Astrocyte of the cerebellum (primary cell): ENCODE measurements at places on chromosomes 5 and 9.

- no peak for DNase-seq
These were observed 25.1 kb downstream of the JADE2 start for GRCh38 chr5:134550271-134551214.

DNA sequence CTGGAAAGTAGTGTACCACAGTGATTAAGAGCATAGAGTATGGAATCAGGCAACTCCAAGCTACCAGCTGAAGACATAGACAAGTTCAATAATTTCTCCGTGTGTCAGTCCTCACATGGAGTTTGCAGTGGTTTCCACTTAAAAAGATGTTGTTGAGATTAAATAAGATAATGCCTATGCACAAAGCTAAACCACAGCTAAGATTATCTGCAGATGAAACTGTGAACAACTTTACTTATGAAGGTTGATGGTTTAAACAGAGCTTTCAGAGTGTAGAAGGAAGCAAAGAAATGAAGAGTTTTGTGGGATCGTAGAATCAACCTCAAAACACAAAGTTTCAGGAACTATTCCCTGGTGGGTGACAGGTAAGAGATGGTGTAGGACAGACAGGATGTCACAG is 223.5 kb upstream of the IL12B start:
- DNase-seq = no peak

DNA sequence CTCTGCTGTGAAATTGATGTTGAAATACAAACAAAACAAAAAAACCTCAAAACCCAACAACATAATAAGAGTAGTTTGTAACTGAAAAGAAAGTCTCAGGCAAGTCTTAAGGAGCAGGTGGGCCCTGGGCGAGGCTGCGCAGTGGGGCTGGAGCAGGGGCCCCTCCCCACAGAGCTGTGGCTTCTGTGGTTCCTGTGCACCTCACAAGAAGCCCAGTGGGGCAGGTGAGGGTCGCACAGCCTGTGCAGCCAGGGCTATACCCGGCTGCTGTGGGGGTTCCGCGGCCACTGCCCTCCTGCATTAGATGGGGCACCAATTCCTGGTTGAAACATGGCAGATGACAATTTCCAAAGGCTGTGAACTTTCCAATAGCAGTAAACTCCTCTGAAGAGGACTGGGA is 75.3 kb downstream of the TRIO start:
- DNase-seq = no peak

DNA sequence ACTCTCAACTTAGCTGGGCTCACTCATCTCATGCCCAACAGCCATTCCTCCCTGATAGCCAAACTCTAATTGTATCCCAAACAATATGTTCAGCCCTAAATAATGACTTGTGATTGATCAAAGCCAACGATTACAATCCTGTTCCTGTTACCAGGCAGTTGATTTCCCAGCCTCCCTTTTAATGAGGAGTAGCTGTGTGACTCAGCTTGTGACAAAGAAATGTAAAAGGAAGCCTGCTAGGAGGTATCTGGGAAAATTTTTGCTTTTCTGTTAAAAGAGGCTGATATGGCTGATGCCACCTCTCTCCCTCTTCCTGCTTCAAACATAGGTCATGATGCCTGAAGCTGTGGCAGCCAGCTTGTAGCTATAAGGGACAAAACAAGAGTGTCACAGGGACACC is 19.6 kb upstream of the ENC1 start:
- no peak for DNase-seq

GRCh38 chr9:12954441-12954840 is 179.6 kb downstream of the LURAP1L start:
- no peak for DNase-seq

- DNase-seq = no peak
These were observed 10.6 kb upstream of the HMCN2 start for GRCh38 chr9:130254747-130255630.

DNA sequence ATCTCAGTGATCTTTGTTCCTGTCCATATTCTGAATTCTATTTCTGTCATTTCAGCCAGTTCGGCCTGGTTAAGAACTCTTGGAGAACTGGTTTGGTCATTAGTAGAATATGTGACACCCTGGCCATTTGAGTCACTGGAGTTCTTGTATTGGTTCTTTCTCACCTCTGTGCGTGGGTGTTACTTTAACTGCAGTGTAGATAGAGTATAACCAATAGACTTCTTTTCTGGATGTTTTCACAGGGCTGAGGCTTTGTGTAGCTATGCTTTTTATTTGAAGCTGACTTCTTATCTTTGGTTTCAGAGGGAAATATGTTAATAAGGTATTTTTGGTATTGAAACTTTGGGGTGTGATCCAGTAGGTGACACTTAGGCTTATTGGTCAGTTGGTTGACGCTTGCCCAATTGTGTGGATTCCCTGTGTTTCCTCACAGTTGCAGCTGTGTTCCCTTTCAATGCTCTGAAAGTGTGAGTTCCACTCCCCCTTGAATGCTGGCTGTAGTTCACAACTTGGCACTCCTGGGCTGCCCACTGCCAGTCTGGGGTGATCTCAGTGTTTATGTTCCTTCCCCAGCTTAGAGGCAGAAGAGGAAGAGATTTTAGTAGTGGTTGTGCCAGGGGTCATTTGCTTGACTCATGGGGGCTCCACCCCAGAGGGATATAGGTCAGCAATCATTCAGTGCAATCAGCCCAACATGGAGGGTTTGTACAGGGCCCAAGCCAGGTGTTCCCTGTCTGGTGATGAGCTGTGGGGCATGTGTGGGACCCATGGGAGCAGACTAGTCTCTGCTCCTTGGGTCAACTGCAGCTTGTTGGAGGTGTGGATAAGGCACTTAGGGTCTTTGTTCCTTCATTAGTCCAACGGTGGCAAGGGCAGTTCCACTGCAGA is 34.9 kb upstream of the TEK start:
- DNase-seq = no peak

- DNase-seq = no peak
These were observed 530 bp downstream of the BBLN start for GRCh38 chr9:128160603-128160987.

- no peak for DNase-seq
These were observed 213.3 kb downstream of the DNAH5 start for GRCh38 chr5:13731121-13731628.

DNA sequence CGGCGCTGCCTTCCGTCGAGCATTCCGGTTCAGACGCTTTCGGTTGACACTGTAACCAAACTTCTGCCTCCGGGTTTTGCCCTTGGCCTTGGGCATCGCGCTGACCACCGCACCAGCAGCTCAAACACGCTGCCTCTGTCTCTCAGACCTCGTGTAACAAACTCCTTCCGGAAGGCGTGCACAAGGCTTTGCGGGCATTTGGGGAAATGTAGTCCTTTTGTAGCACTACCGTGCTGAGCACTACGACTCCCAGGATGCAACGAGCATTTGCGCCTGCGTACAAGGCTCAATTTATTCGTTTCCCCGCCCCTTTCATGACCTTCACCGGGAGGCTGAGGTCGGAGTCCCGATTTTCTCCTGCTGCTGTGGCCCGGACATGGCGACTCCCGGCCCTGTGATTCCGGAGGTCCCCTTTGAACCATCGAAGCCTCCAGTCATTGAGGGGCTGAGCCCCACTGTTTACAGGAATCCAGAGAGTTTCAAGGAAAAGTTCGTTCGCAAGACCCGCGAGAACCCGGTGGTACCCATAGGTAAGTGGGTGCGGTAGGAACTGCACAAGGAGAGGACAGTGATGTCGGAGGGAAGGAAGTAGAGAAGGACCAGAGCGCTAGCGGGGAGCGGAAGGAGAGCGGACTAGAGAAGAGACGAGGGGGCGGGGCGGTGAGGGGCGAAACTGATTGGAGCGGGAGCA is at the start of the genes HIGD2A and NOP16:
HIGD2A (plus strand) TSS at position 308 of the 691 bp plus-strand sequence; CDS start at position 377, 69 bp downstream.
NOP16 (minus strand) TSS at position 155 of the 691 bp plus-strand sequence; CDS start at position 96, 59 bp downstream.
- peak; percentile 97 for DNase-seq

GRCh38 chr5:134708301-134708700 is 30.0 kb upstream of the CAMLG start:
- no peak for DNase-seq

- DNase-seq = peak; percentile 81
These were observed 403.0 kb downstream of the GADD45G start for GRCh38 chr9:90007516-90008440.

DNA sequence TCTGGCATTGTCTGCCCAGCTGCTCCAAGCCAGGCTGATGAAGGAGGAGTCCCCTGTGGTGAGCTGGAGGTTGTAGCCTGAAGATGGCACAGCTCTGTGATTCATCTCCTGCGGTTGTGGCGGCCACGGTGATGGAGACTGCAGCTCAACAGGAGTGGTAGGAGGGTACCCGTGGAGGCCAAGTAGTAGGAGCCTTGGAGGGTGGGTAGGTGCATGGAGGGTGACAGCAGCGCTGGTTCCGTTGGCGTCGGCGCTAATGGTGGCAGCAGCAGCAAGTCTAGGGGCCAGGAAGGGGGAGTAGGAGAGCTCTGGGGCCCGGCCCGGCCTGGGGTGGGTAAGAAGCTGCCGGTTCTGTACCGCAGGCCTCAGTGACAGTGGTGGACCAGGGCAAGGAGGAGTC is 22.4 kb upstream of the TRIM52 start:
- DNase-seq = no peak

- no peak for DNase-seq
These were observed 302.4 kb downstream of the RAB3C start for GRCh38 chr5:58885260-58885659.

DNA sequence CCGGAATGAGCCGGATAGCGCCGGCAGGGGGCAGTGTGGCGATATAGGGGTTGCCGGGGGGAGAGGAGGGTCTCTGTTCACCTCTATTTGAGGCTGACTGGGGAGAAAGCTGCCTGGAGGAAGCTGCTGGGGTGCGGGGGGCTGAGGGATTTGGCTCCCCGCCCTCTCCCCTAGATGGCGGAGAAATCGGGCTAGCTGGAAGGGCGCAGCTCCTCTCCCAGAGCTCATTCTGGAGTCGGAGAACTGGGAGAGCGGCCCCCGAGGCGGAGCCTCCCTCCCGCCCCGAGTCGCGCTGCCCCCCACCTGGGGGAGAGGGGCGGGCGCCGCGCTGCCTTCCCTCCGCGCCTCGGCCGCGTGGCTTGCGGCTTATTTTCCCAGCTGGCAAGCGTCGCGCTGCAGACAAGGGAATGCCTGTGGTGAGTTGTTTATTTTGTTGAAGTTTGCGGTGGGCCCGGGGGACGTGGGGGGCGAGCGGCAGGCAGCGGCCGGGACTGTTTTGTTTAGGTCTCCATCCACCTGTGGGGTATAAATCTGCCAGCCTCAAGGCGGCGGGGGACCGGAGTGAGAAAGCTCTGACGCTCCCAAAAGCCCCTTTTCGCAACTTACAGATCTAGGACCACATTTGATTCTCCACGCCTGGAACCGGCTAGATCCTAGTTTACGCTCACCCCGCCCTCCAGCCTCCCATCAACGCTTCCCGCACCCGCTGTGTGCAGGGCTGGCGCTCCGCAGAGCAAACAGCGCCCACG is 4.1 kb upstream of the RGMB start:
- DNase-seq = no peak

GRCh38 chr9:86947146-86948073 is at the start of gene GAS1:
Gene GAS1, minus strand, starts transcription at chr9:86947506. Its CDS starts 727 bp downstream, at chr9:86946779.
- DNase-seq = peak; percentile 92

GRCh38 chr5:150904479-150905311 is at the start of gene ZNF300:
Gene ZNF300, minus strand, starts transcription at chr5:150904980. Its CDS starts 1,825 bp downstream, at chr5:150903155.
- peak; percentile 89 for DNase-seq

DNA sequence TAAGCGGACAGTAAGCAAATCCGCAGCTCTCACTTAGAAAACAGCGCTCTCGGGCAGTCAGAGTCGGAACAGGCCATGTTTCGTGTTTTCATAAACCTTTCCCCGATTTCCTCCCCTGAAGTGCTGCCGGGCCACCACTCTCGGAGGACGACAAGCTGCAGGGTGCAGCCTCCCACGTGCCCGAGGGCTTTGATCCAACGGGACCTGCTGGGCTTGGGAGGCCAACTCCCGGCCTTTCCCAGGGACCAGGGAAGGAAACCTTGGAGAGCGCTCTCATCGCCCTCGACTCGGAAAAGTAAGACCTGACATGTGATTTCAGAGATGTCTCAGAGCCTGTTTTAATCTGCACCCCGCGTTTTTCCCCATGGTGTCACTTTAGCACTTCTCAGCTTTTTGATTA is 99.8 kb upstream of the CACNA1B start:
- DNase-seq = no peak

DNA sequence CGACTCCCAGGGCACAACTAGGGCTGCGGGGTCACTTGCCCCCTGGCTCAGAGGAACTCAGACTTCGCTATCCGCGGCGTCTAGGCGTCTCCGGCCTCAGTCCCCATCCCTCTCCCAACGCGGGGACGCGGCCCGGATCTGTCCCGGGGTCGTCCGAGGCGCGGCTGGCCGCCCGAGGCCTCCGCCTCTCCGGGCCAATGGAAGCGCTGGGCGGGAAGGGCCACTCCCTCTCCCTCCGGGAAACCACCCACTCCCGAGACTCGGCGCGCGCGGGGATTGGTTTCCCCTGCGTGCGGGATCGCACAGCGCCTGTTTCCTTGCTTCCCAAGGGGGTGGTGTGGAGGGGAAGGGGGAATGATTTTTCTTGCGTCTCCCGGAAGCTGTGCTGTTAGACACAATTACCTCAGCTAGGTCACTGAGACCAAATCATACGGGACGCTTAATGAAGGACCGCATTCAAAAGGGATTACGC is 38.3 kb downstream of the NR2F1 start:
- no peak for DNase-seq

DNA sequence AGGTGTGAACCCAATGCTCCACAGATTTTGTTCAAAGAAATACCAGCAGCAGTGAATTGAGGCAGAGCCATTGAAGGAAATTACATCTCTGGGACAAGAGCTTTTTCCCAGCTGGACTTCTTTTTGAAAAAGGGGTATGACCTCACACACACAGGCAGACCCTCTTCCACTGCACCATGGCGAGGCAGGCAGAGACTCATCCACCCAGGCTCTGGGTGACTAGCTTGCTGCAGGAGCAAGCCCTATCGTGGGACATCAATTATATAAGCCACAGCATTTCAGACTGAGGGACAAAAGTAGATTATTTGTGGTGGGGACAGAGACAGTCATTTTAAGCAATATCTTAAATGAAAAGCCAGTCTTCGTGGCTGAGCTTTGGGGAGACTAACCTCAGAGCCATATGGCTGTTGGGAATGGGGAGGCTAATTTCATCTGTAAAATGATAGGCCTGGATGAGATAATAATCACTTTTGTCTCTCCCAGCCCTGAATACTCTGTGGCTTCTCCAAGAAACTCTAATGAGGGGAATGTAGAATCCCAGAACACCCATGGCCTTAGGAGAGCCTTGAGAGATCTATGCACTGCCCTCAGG is 113.1 kb upstream of the TNC start:
- no peak for DNase-seq

DNA sequence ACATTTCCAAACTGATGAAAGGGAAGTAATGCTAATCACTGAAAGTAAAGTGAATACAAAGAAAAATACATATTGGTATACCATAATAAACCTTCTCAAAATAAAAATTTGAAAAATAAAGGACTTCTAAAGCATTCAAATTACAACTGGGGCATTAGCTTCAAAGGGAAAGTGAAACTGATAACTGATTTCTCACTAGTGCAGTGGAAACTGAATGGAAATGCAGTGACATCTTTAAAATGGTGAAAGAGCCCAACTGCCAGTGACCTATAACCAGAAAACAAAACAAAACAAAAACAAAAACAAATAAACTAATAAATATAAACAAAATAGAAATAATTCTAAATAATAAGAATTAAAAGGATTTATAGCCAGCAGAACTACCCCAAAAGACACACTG is 297.5 kb upstream of the GRIN3A start:
- no peak for DNase-seq
